CD4-positive, alpha-beta T cell (primary cell): ENCODE measurements at places on chromosomes 7 and 10.

DNA sequence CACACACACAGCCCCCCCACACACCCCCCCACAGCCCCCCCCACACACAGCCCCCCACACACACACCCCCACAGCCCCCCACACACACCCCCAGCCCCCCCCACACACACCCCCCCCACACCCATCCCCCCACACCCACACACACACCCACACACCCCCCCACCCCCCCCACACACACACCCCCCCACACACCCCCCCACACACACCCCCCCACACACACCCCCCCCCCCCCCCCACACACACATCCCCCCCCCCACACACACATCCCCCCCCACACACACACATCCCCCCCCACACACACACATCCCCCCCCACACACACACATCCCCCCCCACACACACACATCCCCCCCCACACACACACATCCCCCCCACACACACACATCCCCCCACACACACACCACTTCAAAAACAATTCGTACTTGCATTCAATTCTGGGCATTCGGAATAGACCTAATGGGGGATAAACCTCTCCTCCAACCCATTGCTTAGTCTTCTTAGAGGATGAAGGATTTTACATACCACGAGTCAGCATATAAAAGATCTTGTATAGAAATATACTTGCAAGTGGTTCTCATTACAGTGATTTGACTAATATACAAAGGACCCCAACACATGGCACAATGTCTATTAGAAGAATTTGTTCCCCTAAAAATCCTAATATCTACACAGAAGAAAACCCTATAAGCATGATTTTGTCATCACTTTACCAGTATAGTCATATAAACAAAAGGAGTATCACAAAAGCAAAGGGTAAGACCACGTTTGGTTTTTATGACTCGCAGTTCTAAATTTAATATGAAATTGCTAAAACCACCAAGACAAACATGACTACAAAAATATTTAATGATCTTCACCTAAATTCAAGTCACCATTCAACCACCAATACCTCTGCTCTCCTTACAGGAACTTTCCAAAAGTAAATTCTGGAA, 80.9 kb downstream of the DIP2C start:
- no peaks in the 10 kb centered on the region for H3K4me1 ChIP-seq
- H3K27me3 ChIP-seq: no peaks in the 10 kb centered on the region
- no peak overlapping the region for H3K4me3 ChIP-seq
- DNase-seq: no peak
- H3K36me3 ChIP-seq: no peaks in the 10 kb centered on the region

DNA sequence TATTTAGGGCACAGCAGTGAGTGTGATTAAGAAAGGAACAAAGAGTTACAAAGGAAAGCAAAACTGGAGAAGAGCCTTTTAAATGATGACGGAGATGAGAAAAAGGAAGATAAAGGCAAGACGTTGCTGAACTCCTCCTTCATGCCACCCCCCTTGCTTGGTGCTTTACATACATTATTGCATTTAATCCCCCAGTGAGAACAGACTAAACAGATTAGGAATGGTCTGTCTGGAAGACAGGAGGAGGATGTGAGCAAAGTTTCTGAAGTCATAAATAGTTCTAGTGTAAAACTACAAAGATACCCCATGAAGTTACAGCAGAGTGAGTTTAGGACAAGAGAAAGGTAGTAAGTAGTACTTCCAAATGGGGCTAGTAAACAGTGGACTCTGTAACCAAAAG, 113.5 kb downstream of the PLCE1 start:
- H3K4me1 ChIP-seq: no peaks in the 10 kb centered on the region
- no peak overlapping the region for H3K4me3 ChIP-seq
- H3K27me3 ChIP-seq: no peaks in the 10 kb centered on the region
- no peak overlapping the region for H3K27ac ChIP-seq
- H3K36me3 ChIP-seq: no peaks in the 10 kb centered on the region

DNA sequence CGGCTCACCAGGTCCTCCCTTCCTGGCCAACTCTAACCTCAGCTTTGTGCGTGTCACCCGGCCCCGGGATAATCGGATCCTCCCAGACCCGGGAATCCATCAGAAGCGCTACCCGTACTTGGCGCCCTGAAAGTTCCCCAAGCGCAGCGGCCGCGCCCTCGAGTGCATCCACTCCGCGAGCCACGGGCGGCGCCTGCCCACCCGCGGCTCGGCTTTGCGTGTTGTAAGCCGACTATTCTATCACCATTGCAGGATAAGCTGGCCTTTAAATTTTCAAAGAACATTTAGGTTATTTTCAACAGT, 35.7 kb upstream of the EBLN1 start:
- peak; percentile 69 for DNase-seq
- H3K27me3 ChIP-seq: no peaks in the 10 kb centered on the region
- H3K36me3 ChIP-seq: no peaks in the 10 kb centered on the region
- H3K27ac ChIP-seq: peak overlapping the region; percentile 80
- peak overlapping the region; percentile 76 for H3K4me3 ChIP-seq

DNA sequence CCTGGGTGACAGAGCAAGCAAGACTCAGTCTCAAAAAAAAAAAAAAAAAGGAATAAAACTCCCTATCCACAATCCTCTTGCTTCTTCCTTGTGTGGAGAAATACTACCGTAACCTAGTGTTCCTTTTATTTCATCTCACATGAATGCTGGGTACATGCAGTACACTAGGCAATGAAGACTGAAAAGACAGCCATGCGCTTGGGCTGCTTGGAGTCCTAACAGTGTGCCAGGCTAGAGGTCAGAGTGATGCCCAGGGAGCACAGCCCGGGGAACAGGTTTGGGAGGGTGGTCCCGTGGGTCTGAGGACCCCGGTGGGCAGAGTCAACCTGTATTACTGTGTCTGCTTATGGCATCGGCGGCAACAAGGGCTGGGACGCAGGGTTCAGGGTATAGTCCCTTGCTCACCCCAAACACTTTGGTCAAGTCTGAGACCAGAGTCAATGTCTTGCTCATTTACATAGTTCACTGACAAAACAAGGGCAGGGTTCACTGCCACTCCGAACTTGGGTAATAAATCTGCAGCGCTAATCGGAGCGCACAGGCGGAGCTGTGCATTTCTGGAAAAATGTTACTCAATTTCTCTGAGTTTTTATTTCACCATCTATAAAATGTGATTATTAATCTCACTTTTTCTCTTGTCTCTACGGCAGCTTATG, 118.0 kb downstream of the CLEC2L start:
- no peaks in the 10 kb centered on the region for H3K27me3 ChIP-seq
- H3K4me3 ChIP-seq: no peak overlapping the region
- no peak overlapping the region for H3K27ac ChIP-seq
- H3K4me1 ChIP-seq: peaks cover 50% of the 10 kb centered on the region

GRCh38 chr10:114024876-114025610, 18.6 kb upstream of the ADRB1 start:
- H3K27me3 ChIP-seq: peaks cover 12% of the 10 kb centered on the region
- no peak overlapping the region for H3K27ac ChIP-seq
- no peak overlapping the region for H3K4me3 ChIP-seq
- H3K36me3 ChIP-seq: no peaks in the 10 kb centered on the region

GRCh38 chr7:151801782-151802468, 75.0 kb downstream of the PRKAG2 start:
- H3K36me3 ChIP-seq: no peaks in the 10 kb centered on the region
- DNase-seq: no peak
- H3K4me1 ChIP-seq: peaks cover 8% of the 10 kb centered on the region
- H3K27me3 ChIP-seq: no peaks in the 10 kb centered on the region

- no peak for DNase-seq
- no peaks in the 10 kb centered on the region for H3K36me3 ChIP-seq
- H3K4me3 ChIP-seq: no peak overlapping the region
- no peaks in the 10 kb centered on the region for H3K27me3 ChIP-seq
- H3K4me1 ChIP-seq: no peaks in the 10 kb centered on the region
These were observed 188.9 kb downstream of the ARHGAP12 start for GRCh38 chr10:31739711-31740110.

DNA sequence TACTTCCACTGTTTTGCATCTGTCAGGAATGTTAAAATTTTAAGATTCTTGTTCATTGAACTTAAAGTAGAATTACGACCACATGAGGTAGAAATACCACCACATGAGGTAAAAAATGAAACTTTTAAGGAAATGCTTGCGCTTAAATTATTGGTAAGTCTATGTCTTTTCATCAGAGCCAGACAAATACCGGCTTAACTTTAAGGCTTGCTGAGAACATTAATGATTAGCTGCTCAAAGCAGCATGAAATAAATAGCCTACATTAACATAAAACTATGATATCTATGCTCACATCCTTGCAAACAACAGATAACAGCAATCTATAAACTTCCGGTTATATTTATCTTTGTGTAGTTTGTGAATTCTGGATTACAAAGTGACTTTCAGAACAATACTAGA, 26.9 kb upstream of the SCIN start:
- no peaks in the 10 kb centered on the region for H3K36me3 ChIP-seq
- DNase-seq: no peak
- no peaks in the 10 kb centered on the region for H3K4me1 ChIP-seq

- DNase-seq: no peak
- no peaks in the 10 kb centered on the region for H3K27me3 ChIP-seq
- H3K4me1 ChIP-seq: no peaks in the 10 kb centered on the region
These were observed 65.5 kb downstream of the RAMP3 start for GRCh38 chr7:45223078-45223477.

GRCh38 chr10:79308969-79309665, 38.2 kb upstream of the PPIF start:
- DNase-seq: no peak
- H3K4me3 ChIP-seq: no peak overlapping the region
- no peaks in the 10 kb centered on the region for H3K4me1 ChIP-seq
- peaks cover 41% of the 10 kb centered on the region for H3K36me3 ChIP-seq
- H3K27ac ChIP-seq: no peak overlapping the region
